Caki2 (cell line): ENCODE measurements at places on chromosomes 13 and 19.

- DNase-seq = no peak
Measured at GRCh38 chr13:21058361-21058760, 3.0 kb downstream of the LATS2 start.

DNA sequence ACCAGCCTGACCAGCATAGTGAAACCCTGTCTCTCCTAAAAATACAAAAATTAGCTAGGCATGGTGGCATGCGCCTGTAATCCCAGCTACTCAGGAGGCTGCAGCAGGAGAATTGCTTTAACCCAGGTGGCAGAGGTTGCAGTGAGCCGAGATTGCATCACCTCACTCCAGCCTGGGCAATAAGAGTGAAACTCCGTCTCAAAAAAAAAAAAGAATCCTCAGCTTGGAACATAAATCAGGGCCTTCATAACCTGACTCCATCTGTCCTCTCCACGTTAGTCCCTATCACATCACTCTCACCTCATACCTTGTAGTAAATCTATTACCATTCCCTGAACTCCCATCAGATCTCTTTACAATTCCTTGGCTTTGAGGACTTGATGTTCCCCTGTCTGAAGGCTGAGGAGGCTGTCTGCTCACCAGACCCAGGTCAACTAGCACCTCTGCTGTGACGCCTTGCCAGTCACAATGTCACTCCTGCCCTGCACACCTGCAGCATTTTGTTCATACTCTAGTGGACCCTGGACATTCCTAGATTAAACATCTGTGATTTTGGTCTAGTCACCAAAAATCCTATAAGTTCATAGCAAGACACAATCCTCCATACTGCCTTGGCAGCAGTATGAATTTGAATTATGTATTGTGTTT lies 15.9 kb downstream of the LHFPL6 start:
- DNase-seq = no peak

DNA sequence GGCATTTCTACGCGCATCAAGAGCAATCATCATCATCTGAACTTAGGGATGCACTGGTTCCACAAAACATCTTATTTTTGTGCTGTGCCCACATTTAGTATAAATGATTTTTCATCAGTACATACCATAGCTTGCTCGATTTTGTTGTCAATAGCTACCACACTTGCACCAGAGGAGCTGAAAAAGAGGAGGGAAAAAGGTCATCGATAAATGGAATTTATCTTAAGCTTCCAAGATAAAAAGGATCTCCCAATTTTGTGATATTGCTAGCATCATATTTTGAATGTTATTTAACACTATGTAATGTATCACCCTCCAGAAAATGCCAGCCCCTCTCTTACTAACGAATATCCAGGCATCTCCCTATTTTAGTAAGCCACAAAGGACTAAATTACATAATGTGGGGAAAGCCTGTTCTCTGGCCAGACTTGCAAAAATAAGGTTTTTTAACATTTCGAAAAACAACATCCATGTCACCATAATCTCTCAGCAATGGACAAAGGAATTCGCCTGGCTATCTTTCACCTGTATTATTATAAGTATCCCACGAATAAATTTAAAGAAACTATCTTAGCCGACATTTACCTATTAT lies 62.4 kb downstream of the SERP2 start:
- no peak for DNase-seq

- peak; percentile 85 for DNase-seq
Measured at GRCh38 chr19:47723581-47723940, 10.3 kb downstream of the EHD2 start.

GRCh38 chr13:108496362-108497210 lies 132.8 kb upstream of the MYO16 start:
- no peak for DNase-seq

GRCh38 chr19:54937926-54938325 lies 9.4 kb downstream of the NLRP7 start:
- DNase-seq = no peak

DNA sequence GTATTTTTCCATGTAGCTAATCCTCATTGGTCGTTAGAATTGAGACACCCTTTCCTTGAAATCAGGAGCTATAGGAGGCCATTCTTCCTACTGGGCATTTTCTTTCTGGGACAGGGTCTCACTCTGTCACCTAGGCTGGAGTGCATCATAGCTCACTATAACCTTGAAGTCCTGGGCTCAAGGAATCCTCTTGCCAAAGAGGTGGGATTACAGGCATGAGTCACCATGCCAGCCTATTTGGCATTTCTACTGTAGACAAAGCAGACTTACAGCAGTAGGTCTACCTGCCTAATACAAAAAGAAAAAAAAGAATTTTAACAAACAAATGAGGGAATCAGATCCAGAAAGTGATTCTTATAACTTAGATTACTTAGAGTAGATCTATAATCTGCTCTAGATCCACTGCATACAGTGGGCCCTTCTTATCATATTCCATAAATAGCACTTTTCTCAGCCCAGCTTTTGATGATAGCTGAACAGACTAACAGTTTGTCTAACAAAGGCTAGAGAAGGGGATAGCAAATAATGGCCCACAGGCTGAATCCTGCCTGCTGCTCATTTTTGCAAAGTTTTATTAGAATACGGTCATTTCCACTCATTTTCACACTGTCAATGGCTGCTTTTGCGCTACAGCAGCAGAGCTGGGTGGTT lies 36.7 kb upstream of the USPL1 start:
- DNase-seq = no peak
